ENCODE measurements at places on chromosomes 4 and X.

DNA sequence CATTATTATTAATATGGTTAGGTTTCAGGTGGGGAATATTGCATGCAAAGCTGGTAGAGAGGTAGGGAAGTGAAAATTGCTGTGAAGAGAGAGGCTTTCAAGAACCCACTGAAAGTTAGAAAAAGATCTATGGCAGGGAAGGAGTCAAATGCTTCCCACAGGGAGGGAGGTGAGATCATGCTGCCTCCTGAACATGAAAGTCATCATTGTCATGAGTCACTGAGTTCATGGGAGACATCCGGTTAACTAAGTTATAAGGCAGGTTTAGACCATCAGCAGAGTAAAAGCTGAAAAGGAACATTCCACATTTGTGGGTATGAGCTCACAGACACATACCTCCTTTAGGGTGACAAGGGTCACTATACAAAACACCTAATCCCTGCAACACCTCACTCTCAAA lies 16.2 kb downstream of the GATB start:
- DNase-seq, result no peak

GRCh38 chrX:85326234-85327059 lies 53.0 kb downstream of the POF1B start:
- no peak for DNase-seq

GRCh38 chr4:186606591-186606992 lies 51.2 kb upstream of the MTNR1A start:
- no peak for DNase-seq

GRCh38 chrX:77597090-77597489 lies 149.9 kb downstream of the FGF16 start:
- DNase-seq, result no peak

- no peak for DNase-seq
Observed at GRCh38 chr4:164488114-164488513, 265.8 kb upstream of the SMIM31 start.

GRCh38 chr4:10743357-10743756 lies 58.8 kb upstream of the CLNK start:
- DNase-seq, result no peak

GRCh38 chrX:136816975-136817374 lies 36.2 kb upstream of the ARHGEF6 start:
- no peak for DNase-seq

Data from stimulated activated CD4-positive, alpha-beta T cell treated with anti-CD3 and anti-CD28 coated beads, Interleukin-4, amount 100 ng/mL, for 1 hour (primary cell).